ENCODE measurements at places on chromosomes 3 and 15. TPM values are rescaled to one million over a fixed set of nuclear protein-coding genes. Genes with fewer than 3 reads are reported as not detected.

Gene EIF4A2
- 274 TPM for total RNA-seq

Gene CYP8B1
- total RNA-seq: not detected

Gene GPR171
- not detected for total RNA-seq

DNA sequence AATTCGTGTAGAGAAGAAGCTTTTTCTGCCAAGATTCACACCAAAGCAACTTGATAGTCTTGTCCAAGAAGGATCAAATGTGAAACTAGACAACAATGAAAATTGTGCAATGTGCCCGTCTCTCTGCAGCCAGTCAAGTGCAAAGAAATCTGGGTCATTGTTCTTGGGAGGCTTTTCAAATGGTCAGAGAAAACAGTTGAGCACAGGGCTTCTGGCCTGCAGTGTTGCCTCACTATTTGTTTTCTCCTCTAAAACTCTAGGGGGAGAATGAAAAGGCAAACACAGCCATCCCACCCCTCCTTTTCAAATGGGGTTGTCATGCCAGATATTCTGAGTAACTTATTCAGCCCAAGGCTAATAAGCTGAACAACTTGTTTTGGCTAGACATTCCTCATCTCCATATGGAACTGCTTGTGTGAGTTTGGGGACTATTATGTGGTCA is 417.6 kb upstream of the CDIN1 start:
- DNase-seq: peak; percentile 17

DNA sequence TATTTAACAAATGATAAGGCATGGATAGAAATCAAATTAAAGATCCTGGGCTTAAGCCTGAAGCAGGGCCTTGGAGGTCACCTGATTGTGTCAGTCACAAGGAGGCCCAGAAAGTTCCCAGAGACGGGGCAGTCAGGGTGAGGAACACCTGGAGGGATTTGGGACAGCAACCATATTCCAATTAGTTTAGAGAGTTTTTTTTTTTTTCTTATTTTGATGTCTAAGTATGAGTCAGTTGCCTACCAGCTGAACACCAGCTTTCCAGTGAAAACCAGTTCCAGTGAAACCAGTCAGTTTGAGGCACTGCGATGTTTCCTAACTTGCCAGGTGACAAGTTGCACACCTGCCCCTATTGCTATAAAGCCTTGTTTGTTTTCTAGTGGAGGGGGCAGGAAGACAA is 350.7 kb upstream of the AZI2 start:
- peak; percentile 47 for DNase-seq

GRCh38 chr3:51550080-51550819 is 11.7 kb downstream of the RAD54L2 start:
- no peak for DNase-seq

Gene CCR2
- not detected for total RNA-seq

DNA sequence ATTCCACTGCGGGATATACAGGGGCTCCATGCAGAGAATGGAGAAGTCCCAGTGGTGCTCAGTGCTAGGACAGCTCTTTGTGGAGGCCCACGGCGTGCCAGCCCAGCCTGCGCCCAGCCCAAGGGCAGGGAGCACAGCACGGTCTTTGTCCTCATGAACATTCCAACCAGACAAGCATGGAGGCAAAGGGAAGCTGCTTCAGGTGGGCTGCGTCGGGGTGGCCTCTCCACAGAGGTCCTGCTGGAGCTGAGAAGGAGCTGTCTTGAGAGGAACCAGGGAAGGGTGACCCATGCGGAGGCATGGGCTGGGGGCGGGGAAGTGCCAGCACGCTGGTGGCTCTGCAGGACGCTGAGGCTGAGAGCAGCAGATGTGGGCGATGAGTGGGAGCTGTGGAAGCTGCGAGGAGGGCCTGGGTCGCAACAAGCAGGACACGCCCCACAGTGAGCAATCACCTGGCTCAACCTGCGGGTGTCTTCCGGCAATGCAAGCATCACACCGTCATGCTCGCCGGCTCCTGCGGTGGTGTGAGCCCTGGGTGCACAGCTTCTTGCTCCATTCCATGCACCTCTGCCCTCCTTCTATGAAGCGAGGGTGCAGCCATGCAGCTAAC is 14.0 kb upstream of the KLF15 start:
- DNase-seq: no peak

DNA sequence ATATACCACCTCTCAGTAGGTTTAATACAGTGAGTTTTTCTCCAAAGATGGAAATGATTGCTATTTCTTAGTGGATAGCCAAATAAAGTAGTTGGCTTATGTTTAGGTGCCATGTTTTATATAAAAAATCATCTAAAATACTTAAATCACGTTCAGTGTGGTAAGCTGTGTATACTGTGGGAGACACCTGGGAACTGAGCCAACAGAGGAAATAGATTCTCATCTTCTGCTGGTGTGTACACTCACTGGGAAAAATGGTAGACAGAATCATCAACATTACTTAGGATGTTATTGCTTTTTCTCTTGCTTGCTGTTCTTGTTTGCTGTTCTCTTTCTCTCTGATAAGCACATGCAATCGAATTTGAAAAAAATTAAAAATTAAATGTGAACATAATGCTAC is 112.6 kb upstream of the MB21D2 start:
- no peak for DNase-seq

Data from foreskin keratinocyte (primary cell).